ENCODE measurements at places on chromosomes 1 and 21. TPM values are rescaled to one million over a fixed set of nuclear protein-coding genes. Genes with fewer than 3 reads are reported as not detected.

CACYBP gene
- 207 TPM for total RNA-seq

HSPB7 gene
- not detected for total RNA-seq

HHAT gene
- 1.3 TPM for total RNA-seq

CD247 gene
- total RNA-seq, result 251 TPM

LDLRAD1 gene
- total RNA-seq, result not detected

DNA sequence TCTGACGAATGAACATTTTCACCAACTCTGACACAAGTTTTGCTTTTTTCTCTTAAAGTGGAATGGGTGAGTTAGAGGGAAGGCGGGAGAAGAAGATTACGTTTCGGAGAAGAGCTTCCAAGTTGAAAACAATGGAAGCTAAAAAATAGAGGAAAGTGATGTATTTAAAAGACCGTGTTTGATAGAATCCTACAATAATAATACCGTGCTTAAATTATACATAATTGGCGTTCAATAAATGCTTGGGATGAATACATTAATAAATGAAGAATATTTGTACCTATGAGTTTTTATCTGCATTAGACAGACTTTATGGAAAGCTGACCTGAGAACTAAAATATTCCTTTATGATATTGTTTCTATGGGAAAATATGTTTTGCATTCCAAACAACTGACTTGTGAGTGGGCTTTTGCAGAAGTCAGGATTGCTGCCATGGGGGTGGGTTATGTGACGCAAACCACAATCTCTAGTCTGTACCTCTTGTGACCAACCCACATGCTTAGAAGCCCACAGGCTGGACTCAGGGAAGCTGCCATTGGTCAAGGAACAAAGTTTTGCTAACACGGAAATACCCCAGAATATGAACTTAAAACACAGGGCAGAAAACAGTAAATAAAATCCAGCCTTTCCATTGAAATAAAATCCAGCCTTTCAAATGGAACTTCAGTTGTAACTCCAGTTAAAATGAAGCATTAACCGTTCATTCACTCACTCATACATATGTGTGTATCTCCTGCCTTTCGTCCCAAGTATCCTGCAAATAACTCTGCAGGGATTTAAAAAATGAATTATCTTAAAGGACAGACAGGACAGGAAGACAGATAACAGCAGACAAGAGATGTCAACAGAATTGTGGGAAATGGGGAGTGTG, 21.3 kb upstream of the ATF3 start:
- no peak overlapping the region for H3K4me3 ChIP-seq
- no peaks in the 10 kb centered on the region for H3K36me3 ChIP-seq
- H3K4me1 ChIP-seq, result no peaks in the 10 kb centered on the region
- H3K27me3 ChIP-seq, result peaks cover 47% of the 10 kb centered on the region
- DNase-seq, result no peak

DNA sequence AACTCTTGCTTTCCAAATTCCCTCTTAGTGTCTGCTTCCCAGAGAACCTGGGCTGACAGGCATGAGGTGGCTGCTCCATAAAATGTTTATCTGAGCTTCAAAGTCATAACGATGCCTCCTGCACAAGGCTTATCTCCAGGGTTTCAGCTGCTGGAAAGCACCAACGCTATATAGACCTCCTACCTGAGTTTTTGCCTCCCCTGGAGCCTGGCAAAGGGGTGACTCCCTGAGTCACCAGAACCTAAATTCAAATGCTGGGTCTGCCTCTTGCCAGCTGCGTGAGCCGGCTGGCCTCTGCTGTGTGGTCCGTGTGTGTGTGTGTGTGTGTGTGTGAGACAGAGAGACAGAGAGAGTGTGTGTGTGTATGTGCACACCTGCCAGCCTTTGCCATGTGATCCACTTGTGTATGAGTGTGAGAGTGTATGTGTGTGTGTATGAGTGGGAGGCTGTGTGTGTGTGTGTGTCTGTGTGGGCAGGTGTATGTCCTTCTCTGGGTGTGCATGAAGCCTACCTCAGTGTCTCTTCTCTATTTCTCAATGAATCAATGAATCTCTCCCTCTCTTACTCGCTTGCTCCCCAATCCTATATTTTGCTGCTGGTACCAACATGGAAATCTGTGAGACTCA, 714.9 kb downstream of the MATN1 start:
- H3K4me3 ChIP-seq, result no peak overlapping the region
- no peak for DNase-seq
- no peak overlapping the region for H3K27ac ChIP-seq

DNA sequence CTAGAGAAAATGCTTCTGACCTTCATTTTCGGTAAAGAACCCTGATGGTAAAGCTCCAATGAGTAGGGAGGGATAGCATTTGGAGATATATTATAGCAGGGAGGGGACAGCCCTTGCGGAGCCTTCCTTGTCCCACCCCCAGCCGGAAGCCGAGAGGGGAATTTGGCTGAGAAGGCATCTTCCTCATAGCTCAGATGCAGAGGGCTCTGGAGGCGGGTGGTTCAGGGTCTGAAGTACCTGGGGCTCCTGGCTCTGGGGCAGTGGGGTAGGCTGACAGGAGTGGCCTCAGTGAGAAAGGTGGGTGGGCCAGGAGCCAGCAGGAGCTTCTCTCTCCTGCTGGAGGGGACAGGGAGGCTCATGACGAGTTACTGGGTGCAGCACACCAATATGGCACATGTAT, 88.0 kb upstream of the IFFO2 start:
- peaks cover 9% of the 10 kb centered on the region for H3K27me3 ChIP-seq
- no peak overlapping the region for H3K27ac ChIP-seq
- peaks cover 2% of the 10 kb centered on the region for H3K4me1 ChIP-seq
- DNase-seq, result no peak

GRCh38 chr1:199040076-199040905, 401.5 kb downstream of the PTPRC start:
- peaks cover 45% of the 10 kb centered on the region for H3K4me1 ChIP-seq
- H3K27ac ChIP-seq, result peak overlapping the region; percentile 80
- no peaks in the 10 kb centered on the region for H3K27me3 ChIP-seq
- H3K36me3 ChIP-seq, result peaks cover 36% of the 10 kb centered on the region

DNA sequence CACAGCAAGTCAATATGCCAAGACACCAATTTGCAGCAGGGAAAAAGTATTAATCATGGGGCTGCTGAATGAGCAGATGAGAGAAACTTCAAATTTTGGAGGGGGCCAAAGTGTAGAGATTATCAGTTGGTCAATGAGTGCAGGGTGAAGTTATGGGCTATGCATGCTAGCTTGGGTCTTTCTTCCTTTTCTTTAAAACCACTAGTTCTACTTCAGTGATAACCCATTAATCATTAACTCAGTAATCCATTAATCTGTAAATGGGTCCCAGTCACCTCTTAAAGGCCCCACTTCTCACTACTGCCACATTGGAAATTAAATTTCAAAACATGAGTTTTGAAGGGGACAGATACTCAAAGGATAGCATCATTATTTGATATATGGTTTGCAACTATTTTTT, 688.6 kb upstream of the ADGRL4 start:
- H3K27ac ChIP-seq, result no peak overlapping the region
- H3K27me3 ChIP-seq, result no peaks in the 10 kb centered on the region
- no peaks in the 10 kb centered on the region for H3K36me3 ChIP-seq
- no peaks in the 10 kb centered on the region for H3K4me1 ChIP-seq
- DNase-seq, result no peak
- H3K4me3 ChIP-seq, result no peak overlapping the region

DNA sequence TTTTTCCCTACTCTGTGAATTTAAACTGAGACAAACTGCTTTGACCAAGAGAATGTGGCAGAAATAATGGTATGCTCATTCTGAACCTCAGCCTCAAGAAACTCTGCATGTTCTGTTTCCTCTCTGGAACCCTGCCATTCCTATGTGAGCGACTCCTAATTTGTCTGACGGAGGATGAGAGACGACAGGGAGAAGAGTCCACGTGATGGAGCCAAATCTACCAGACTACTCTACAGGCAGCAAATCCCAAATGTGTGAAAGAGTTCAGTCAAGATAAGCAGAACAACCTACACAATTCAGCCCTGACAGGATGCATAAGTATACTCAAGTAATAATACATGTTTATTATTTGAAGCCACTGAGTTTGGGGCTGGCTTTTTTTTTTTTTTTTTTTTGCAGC, 153.5 kb downstream of the DPYD start:
- no peaks in the 10 kb centered on the region for H3K27me3 ChIP-seq
- H3K4me1 ChIP-seq, result peaks cover 7% of the 10 kb centered on the region
- H3K36me3 ChIP-seq, result peaks cover 8% of the 10 kb centered on the region
- no peak overlapping the region for H3K4me3 ChIP-seq

DNA sequence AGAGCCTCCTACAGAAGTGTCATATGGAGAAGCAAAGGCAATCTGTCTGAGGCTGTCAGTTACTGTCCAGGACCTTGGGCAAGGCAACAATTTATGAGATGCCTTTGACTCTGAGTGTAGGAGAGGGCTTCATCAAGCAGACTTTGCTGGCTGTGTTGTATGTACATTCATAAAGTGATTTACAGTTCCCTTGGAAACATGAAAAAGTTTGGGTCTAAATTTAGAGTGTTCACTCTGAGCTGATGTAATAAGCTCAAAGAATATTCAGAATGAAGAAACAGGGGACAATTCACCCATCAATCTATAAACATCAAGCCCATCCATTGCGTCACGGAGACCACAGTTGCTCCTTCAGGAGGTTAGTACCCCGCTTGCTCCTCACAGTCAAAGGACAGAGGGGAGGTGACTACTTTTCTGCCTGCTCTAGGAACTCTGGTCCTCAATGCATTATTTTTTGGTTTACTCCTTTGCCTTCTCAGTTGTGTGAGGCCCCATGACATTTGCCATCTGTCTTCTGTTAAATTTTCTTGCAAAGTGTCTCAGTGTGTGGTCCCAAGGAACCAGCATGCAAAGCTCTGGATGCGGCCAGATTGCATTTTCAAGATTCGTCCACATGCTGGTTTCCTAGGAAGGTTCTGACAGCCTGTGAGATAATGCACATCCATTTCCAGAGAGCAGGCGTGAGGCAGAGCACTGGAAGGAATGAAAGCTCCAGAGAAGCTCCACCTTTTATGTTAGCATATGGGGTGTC, 241.1 kb upstream of the KIAA0040 start:
- no peak for DNase-seq
- no peak overlapping the region for H3K27ac ChIP-seq
- no peaks in the 10 kb centered on the region for H3K36me3 ChIP-seq
- H3K4me3 ChIP-seq, result no peak overlapping the region
- no peaks in the 10 kb centered on the region for H3K4me1 ChIP-seq

DNA sequence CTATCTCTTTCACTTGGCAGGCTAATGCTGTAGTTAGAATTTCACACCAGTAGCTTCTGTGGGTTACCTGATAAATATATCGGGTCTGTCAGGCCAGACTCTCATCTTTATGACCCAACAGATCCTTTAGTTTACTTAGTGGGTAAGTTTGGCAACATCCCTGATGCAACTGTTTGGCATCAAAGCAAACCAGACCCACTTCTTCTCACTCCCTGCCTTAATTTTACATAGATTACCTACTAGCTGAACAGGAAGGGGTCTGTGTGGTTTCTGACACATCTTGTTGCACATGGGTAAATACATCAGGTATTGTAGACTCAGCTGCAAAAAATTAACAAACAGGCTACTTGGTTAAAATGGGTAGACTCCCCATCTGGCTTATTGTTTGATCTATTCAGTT, 3.2 kb upstream of the GUK1 start:
- peaks cover 17% of the 10 kb centered on the region for H3K4me1 ChIP-seq
- DNase-seq, result no peak
- no peak overlapping the region for H3K4me3 ChIP-seq
- peaks cover 27% of the 10 kb centered on the region for H3K27me3 ChIP-seq
- no peak overlapping the region for H3K27ac ChIP-seq

- no peaks in the 10 kb centered on the region for H3K4me1 ChIP-seq
- no peaks in the 10 kb centered on the region for H3K36me3 ChIP-seq
- no peak for DNase-seq
- H3K27ac ChIP-seq, result no peak overlapping the region
Observed at GRCh38 chr1:186770421-186770820, 58.3 kb upstream of the PLA2G4A start.

GRCh38 chr1:215083383-215083961, 935 bp downstream of the KCNK2 start:
- no peak for DNase-seq
- peaks cover 4% of the 10 kb centered on the region for H3K36me3 ChIP-seq
- peaks cover 2% of the 10 kb centered on the region for H3K4me1 ChIP-seq
- no peak overlapping the region for H3K4me3 ChIP-seq

DNA sequence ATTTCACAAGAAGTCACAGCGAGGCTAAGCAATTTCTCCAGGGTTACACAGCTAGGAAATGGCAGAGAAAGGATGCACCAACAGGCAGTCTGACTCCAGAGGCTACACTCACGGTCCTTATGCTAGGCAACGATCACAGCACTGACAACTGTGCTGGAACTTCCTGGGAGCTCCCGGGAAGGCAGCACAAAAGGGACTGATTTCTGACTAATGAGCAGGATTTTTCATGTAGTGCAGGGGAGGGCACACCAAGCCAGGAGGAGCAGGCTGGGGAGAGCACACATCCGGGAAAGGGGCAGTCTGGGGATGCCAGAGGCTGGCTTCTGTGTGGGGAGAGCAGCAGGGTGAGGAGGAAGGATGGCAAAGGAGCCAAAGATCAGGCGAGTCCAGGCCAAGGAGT, 486.7 kb downstream of the OMA1 start:
- DNase-seq, result no peak
- no peaks in the 10 kb centered on the region for H3K4me1 ChIP-seq
- H3K27me3 ChIP-seq, result no peaks in the 10 kb centered on the region
- H3K27ac ChIP-seq, result no peak overlapping the region
- no peak overlapping the region for H3K4me3 ChIP-seq

DNA sequence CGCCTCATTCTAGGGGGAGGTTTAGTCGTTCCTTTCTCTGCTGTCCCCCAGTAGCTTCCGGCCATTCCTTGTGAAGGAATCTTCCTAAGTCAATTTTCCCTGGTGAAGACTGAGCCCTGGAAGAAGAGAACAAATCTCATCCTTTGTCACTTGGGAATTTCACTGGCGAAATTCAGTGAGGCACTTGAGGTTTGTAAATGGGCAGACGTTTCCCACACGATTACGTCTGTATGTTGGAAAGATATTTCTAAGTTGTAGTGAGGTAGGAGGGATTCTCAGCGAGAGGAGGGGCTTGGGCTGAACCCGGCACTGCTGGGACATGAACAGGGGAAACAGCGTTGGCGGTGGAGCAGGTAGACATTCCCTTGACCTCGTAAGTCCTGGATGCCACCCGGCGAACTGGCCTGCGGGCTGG, 47.2 kb downstream of the GALNT2 start:
- no peak for DNase-seq
- peaks cover 61% of the 10 kb centered on the region for H3K4me1 ChIP-seq
- H3K36me3 ChIP-seq, result peaks cover 14% of the 10 kb centered on the region
- no peaks in the 10 kb centered on the region for H3K27me3 ChIP-seq

- H3K27me3 ChIP-seq, result peaks cover 8% of the 10 kb centered on the region
- H3K4me3 ChIP-seq, result no peak overlapping the region
- no peak overlapping the region for H3K27ac ChIP-seq
- H3K4me1 ChIP-seq, result peaks cover 10% of the 10 kb centered on the region
- H3K36me3 ChIP-seq, result no peaks in the 10 kb centered on the region
- DNase-seq, result no peak
Observed at GRCh38 chr1:30789388-30790255, 32.0 kb upstream of the LAPTM5 start.
